ENCODE measurements at places on chromosomes 3 and 15.

- DNase-seq = no peak
Measured at GRCh38 chr3:77917225-77917624, 877.3 kb downstream of the ROBO2 start.

DNA sequence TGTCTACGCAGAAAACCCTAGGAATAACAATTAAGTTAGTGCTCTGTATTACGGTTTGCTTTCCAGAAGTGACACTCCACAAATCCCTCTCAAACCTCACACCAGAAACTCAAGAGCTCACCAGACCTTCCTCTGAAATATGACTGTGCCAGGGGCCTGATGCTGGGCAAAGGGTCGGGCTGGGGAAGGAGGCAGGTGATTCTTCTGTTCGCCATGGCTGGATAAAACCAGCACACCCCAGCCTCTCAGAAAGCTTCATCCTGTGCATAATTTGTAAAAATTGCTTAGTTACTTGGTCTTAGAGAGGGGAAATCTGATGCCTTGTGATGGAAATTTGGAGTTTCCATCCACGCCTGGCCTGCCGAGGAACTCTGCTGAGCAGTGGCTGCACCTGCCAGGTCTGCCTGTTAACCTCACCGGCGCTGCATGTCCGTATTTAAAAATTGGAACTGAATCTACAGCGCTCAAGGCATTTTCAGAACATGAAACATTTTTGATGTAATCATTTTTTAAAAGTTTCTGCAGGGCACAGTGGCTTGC, 22.7 kb upstream of the ATP1B3 start:
- no peak for DNase-seq

DNA sequence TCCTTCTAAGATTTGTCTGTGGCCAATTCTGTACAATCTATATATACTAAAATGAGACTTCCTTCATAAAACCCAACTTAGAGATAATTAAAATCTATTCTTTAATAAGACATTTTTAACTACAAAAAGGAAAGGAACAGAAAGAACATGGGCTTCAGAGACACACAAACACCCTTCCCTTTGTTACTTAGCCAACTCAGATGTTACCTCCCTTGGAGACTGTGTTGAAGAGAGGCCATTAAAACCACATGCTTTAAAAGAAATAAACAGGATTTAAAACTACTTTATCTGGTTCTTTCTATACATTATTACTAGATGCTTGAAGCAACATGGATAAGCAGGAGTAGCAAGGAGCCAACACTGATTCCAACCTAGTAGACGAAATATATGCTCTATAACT, 42.0 kb downstream of the LRRFIP2 start:
- no peak for DNase-seq

GRCh38 chr3:122576174-122576940, 1.1 kb upstream of the PARP15 start:
- DNase-seq = no peak

GRCh38 chr15:68643216-68643830, 64.5 kb downstream of the CORO2B start:
- no peak for DNase-seq
